CD4-positive, alpha-beta T cell treated with Interleukin-12 subunit alpha and Interleukin-12 subunit beta, for 1 hour (primary cell): ENCODE measurements at places on chromosomes 4 and X.

GRCh38 chr4:13865871-13866669 is 238.5 kb upstream of the BOD1L1 start:
- DNase-seq, result no peak

GRCh38 chr4:160251522-160252170 is 1148.8 kb downstream of the RAPGEF2 start:
- no peak for DNase-seq

DNA sequence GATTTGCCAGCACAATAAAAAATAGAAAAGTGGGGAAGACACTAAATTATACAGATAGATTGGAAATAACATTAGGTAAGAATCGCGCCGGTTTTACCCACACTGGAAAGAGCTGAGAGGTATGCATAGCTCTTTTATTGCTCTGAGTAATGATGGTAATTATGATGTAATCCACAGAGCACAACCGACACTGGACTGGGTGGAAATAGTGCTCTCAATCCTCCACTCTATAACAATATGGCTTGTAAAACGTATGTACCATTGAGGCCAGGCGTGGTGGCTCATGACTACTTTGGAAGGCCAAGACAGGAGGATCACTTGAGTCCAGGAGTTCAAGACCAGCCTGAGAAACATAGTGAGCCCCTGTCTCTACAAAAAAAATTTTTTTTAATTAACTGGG is 104.3 kb upstream of the RAPGEF2 start:
- DNase-seq, result no peak

DNA sequence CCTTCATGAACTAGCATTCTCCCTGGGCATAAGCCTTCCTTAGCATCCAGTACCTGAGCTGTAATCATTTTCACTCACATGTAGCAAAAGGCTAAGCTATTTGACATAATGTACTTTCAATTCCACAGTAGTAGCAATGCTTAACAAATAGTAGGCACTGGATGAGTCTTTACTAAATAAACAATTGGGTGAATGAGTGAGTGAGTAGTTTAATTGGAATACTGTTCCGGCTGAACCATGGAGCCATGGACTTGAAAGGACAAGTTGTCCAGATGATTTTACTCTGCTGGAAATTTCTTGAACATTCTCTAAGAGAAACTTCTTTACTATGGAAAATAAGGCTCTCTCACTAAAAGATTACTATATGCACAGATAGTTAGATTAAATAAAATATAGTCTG is 159.3 kb downstream of the FAM47B start:
- no peak for DNase-seq

DNA sequence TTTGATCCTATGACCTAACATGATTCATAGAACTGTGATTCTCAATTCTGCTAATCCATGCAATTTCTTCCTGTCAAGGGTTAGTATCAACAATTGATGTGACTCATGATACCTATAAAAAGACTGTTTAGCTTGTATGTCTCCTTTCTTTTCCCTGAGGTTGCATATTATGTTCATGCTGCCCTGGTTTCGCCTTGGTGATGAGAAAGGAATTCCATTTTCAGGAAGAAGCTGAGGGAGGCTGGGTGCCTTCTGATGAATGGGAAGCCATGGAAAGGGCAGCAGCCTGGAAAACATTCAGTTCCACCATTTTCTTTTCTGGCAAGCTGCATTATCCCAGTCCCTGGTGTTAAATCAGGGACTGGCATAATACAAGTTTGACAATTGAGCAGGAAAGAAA is 976.5 kb downstream of the RPA4 start:
- DNase-seq, result no peak

GRCh38 chr4:105133976-105134375 is 12.7 kb upstream of the TET2 start:
- no peak for DNase-seq

DNA sequence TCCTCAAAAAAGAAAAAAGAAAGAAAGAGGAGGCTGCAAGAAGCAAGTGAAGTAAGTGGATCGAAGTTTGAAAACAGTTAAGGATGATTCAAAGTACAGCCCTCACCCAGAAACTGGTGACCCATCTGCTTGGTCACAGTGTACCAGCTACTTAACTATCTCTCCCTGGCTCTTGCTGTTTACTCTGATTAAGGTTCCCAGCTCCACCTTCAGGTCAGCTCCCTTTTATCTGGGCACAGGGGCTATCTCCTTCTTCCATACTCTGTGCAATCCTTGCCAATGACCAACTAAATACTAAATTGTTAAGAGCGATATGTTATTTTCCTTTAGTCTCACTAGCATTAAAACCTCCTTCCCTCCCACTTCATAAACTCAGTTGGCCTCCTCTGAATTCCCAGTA is 81.5 kb upstream of the SMIM10 start:
- DNase-seq, result no peak

DNA sequence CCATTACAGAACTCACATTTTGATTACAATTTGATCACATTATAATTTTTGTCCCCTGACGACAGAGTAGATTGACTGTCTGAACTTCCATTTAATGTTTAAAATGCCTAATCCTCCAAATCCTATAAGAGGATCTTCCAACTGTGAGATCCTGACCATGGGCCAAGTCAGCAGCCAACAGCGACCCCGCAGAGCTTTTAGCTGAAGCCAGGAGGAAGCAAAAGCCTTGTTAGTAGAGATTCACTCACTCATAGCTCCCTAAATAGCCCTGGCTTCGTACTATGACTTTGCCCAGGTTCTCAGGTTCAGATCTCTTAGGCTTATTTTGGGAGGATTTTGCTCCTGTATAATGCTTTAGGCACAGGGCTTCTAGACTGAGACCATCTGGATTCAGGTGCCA is 413.1 kb downstream of the NKX6-1 start:
- DNase-seq, result no peak

- DNase-seq, result no peak
Observed at GRCh38 chrX:10633722-10634121, 13.3 kb upstream of the MID1 start.

DNA sequence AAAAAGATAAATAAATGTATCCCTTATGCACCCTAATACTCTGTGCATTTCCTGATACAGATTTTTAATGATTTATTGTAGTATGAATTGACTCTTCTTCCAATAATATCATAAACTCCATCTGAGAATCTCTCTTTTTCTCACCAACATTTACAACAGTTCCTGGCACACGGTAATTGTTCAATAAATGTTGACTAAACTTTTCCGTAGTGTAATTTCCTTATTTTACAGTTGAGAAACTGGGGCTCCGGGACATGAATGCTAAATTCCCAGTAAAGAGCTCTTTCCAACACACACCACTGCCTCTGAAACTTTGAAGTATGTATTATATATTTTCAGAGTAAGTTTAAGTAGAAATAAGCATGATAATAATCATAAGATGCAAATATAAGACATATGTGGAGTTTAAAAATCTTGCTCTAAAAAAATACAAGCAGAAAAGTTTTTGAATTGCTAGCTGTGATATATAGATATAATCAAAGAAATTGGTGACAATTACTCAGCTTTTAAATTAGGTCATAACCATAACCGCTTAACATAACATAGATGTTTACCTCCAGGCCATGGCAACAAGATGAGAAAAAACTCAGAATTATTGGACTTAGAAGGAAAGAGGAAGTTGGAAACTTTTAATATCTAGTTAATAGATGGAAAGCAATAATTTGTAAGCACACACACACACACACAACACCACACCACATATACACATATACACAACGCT is 28.2 kb upstream of the ANTXR2 start:
- no peak for DNase-seq
